ENCODE measurements at places on chromosomes 3 and 15.
A peak's percentile ranks its signal among the peaks of the same experiment; 100 is the strongest.

- no peak for DNase-seq
These were observed 48.4 kb upstream of the SPPL2A start for GRCh38 chr15:50813865-50814264.

GRCh38 chr3:156246961-156247725, 126.8 kb downstream of the KCNAB1 start:
- no peak for DNase-seq

DNA sequence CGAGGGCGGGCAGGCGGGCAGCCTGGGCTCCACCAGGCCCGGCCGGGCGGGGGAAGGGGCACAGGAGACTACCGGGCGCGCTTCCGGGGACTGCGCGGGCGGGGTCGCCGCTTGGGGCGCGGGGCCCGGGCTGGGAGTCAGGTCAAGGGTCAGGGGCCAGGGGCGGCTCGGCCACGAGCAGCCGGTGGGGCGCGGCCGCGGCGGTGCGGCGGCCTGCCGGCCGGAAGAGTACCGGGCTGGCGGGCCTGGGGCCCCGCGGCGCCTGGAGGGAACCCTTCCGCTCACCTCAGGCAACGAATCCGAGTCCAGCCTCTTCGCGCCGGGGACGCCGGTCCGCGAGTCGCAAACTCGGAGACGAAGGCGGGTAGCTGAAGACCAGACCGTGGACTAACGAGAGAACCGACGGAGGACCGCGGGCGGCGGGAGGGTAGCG, 225 bp downstream of the RHOA start:
- peak; percentile 35 for DNase-seq

GRCh38 chr3:58874795-58875194, 175.0 kb downstream of the CFAP20DC start:
- DNase-seq = no peak

DNA sequence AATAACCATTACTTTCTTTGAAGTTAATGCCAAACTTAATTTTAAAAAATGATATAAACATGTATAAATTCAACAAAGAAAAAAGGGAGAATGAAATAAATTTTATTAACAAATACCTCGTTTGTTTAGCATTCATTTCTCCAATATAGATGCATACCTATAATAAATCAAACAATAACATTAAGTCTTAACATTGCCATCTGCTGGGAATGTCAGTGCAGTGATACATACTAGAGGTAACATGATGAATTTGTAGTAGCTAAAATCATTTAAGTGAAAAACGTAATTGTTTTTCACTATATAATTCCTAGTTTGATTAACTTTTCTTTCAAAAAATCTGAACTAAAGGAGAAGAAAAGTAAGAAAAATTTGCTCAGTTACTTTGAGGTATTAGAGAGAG, 340.2 kb upstream of the CBLB start:
- DNase-seq = no peak

- no peak for DNase-seq
These were observed 26.0 kb downstream of the ACAP2 start for GRCh38 chr3:195416795-195417194.

DNA sequence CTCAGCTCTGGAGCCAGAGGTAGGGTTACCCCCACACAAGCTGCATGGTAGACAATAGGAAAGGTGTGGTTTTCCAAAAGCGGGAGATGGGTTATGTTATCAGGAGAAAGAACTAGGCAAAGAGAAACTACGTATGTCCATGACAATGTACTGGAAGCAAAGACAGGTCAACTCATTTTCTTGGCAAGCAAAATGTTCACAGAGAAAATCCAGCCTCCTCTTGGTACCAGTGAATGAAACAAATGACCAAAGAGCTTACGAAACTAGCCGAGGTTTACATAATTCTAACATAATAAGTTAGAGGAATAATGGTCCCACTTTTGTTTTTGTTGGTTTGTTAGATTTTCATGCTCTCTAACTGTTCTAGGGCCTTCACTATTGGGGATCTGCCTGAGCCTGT, 338.1 kb upstream of the TGFBR2 start:
- no peak for DNase-seq

GRCh38 chr15:101081900-101082299, 162.7 kb downstream of the LRRK1 start:
- no peak for DNase-seq

- DNase-seq = no peak
These were observed 35.1 kb upstream of the EIF3J start for GRCh38 chr15:44501768-44502366.

DNA sequence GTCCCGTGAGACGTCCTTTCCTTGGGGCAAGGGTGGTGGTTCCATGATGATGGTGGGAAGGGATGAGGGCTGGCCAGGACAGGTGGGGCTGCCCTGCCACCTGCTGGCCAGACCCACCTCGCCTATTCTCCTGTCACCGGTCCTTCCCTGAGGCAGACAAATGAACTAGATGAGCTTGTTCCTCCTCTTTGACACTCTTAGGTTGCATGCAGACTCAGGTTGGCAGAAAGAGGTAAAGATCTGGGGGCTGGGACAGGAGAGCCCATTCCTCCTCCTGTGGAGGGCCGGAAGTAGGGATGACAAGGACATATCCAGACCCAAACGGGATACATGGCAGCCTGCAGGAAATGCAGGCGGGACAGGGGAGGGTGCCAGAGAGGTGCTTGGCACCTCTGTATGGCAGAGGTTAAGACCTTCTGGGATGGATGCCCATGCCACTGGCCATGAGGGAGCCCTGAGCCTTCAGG, 38.6 kb downstream of the ACSBG1 start:
- peak; percentile 21 for DNase-seq

GRCh38 chr15:84782346-84782745, 34.0 kb downstream of the ZNF592 start:
- DNase-seq = no peak

DNA sequence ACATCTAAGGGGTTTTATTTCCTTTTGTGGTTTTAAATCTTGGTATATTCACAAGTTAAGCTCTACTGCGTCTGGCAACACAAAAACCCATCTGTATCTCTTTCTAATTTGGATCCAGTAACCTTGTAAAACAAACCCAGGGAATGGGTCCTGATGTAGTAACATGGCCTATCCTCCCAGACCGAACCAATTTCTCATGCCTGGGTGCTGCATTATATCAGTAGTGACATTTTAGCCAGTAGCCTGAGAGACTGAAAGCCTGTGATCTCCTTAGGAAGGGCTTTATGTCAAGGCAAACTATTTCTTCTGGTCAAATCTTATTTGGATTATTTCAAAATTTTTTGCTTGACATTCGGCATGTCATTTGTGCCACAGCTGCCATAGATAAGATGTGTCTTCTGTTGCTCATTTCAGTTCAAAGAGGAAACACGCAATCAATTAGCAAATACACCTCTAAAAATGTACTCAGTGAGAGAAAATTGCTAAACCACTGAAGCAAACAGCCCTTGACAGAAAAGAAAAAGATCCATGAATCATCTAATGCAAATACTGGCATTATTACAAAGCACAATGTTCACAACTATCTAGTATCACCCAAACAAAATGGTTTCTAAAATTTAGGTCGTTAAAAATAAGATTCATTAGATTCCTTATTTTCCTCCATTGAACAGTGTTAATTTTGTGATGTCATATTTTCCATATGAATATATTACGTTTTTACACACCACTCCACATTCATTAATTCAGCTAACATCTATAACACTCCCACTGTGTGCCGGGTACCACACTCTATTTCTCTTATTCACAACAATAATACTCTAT, 4.0 kb downstream of the NPTN start:
- no peak for DNase-seq

GRCh38 chr3:127546554-127546953, 44.0 kb downstream of the TPRA1 start:
- no peak for DNase-seq

DNA sequence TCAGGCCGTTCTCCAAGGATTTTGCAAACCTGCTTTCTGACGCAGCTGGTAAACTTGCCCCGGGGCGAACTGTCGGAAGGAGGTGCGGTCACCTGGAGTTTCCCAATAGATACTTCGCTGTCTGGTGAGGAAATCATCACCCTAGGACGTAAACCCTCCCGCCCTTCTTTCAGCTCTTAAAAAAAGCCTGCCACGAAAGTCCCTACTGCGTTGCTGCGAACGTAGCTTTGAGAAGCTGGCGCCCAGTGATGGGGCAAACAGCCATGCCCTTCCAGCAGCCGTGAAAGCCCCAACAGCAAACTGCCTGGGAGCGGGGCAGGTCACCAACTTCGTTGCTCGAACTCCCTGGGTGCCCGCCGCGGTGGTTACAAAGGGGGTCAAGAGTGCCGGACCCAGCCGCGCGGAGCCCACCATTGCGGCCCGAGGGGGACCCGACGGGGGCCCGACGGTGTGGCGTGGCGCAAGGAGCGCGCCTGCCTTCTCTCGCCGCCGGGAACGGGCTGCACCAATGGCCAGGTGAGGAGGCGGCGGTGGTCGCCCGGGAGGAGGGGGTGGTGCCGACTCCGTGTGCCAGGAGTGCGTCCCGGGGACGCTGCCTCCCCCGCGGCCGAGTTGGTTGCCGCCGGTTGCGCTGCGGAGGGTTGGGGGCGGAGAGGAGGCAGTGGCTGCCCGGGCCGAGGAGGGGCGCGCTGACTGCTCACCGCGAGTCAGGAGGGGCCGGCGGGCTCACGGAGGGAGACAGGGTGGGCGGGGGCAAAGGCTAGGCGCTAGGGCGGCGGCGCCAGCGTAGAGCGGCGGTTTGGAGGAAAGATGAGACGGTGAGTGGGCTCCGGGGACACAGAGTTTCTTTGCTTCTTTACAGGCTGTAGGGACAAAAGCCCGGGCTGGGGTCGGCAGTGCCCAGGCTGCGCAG, at the start of gene PHLDB2:
Gene PHLDB2 (plus strand): TSS at position 205 of the 913 bp plus-strand sequence. CDS start 24,813 bp downstream, outside the sequence.
- peak; percentile 46 for DNase-seq

- DNase-seq = no peak
These were observed 11.2 kb downstream of the VGLL4 start for GRCh38 chr3:11632564-11632963.

- no peak for DNase-seq
These were observed 40.9 kb downstream of the SAMMSON start for GRCh38 chr3:70040386-70040785.

DNA sequence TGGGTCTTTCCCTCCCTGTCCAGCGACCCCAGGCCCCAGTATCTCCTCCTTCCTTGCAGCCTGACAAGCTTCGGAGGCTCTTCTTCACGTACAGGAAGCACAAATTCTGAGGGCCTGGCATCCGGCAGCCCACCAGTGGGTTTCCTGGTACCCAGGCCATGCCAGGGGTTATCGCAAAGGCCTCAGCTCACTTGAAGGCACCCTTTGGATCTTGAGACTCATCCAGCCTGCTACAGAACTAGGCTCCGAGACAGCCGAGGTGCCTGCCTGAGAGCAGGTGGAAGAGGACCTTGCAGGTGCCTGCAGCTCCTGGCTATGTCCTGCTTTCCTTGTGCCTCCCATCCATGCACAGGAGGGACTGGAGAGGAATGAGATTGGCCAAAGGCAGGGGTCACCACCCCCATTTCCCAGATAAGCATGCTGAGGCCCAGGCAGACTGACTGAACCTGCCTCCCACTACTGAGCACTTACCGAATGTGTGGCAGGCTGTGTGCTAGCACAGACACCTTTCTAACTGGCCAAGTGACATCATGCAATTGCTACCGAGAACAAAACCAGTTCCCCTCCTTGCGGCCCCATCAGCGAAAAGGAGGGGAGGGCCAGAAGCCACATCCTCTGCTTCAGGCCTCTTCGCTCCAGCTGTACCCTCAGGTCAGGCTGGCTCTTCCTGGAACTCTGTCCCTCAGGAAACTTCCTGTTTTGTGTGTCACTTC, 11.2 kb downstream of the SH2D7 start:
- peak; percentile 4 for DNase-seq

Data from activated CD8-positive, alpha-beta memory T cell treated with anti-CD3 and anti-CD28 coated beads for 1 hour (primary cell).